ENCODE measurements at places on chromosomes 2 and 18. TPM values are rescaled to one million over a fixed set of nuclear protein-coding genes. Genes with fewer than 3 reads are reported as not detected.
A peak's percentile ranks its signal among the peaks of the same experiment; 100 is the strongest.

UPP2 gene
- total RNA-seq, result not detected

LYPD6 gene
- not detected for total RNA-seq

CFAP221 gene
- total RNA-seq, result not detected

ZNF892 gene
- total RNA-seq, result 3.3 TPM

CMPK2 gene
- 11.8 TPM for total RNA-seq

NT5DC4 gene
- not detected for total RNA-seq

NPPC gene
- total RNA-seq, result 0.48 TPM

DAW1 gene
- total RNA-seq, result not detected

CRACDL gene
- 0.30 TPM for total RNA-seq

DNA sequence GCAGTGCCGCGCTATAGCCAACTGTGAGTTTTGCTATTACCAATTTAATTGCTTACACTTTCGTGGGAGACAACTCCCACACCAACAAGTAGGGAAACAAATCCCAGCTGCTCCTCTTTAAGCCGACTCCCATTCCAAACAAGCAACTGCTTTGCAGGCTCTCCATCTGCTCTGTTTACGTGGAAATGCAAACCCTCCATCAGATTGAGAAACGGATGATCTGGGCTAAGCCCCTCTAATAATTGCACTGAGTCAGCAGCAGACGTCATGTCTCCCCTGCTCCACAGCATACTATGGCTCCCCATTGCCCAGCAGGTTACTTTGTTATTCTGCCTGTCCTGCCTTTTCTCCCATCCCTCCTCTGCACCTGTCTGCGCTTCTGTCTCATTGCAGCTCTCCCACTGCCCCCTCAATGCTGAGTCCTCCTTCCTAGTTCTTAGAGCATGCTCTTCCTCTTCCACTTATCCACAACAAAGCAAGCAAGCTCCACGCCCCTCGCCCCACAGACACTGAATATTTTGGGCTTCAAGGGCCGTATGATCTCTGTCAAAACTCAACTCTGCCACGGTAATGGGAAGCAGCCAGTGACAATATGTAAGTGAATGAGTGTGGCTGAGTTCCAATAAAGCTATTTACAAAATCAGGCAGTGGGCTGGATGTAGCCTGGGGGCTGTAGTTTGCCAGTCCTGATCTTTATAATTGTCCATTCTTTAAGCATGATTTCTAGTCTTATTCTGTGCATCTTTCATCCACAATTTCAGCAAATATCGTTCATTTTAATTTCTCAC is 39.5 kb upstream of the ARL4C start:
- H3K4me3 ChIP-seq, result no peak overlapping the region
- H3K4me1 ChIP-seq, result no peaks in the 10 kb centered on the region
- DNase-seq, result no peak
- H3K27me3 ChIP-seq, result peaks cover 5% of the 10 kb centered on the region
- no peaks in the 10 kb centered on the region for H3K36me3 ChIP-seq

DNA sequence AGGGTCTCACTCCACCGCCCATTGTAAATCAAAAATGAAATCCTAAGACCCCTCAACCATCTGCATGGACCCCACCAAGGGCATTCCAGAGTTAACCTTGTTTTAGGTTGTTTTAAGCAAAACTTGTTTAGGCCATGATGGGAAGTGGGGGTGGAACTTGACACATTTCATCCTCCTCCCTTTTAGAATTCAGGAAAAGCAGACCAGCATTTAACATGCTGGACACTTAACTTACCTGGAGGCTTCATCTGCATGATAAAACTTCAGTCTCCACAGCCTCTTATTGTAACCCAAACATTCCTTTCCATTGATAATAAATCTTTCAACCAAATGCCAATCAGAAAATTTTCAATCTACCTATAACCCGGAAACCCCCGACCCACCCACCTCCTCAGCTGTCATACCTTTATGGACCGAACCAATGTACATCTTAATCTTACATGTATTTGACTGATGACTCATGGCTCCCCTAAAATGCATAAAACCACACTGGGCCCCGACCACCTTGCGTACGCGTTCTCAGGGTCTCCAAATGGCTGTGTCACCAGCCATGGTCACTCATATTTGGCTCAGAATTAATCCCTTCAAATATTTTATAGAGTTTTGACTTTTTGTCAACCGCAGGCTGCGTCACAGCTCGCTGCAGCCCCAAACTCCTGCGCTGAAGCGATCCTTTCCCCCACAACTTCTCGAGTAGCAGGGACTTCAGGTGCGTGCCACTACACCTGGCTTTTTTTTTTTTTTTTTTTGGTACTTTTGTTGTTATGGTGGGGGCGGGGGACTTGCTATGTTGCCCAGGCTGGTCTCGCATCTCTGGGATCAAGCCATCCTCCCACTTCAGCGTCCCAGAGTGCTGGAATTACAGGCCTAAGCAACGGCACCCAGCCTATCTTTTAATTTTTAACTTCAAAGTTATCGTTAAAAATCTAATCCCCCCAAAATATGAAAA is 917 bp downstream of the MPPE1 start:
- peaks cover 22% of the 10 kb centered on the region for H3K4me1 ChIP-seq
- H3K27me3 ChIP-seq, result no peaks in the 10 kb centered on the region
- H3K27ac ChIP-seq, result peak overlapping the region; percentile 90
- H3K4me3 ChIP-seq, result peak overlapping the region; percentile 91
- peaks cover 10% of the 10 kb centered on the region for H3K36me3 ChIP-seq
- DNase-seq, result no peak

GRCh38 chr2:117983040-117983439 is 30.8 kb downstream of the CCDC93 start:
- no peak for DNase-seq
- no peaks in the 10 kb centered on the region for H3K27me3 ChIP-seq
- no peak overlapping the region for H3K4me3 ChIP-seq
- H3K36me3 ChIP-seq, result peaks cover 18% of the 10 kb centered on the region

DNA sequence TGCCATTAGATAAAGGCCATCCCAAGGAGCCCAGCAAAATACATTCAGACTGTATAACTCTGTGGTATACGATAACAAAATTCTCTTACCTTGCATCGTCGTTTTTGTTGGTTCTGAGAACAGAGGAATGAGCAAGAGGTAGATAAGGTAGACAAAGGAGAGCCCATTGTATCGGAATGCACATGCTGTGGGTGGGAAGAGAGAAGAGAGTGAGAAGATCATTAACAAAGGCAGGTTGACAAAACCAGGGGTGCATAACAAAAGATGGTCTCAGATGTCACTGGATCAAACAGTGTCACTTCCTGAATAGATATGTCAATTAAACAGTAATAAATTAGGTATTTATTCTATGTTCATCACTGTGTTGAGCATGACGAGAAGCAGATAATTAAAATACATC is 83.3 kb downstream of the PIEZO2 start:
- no peaks in the 10 kb centered on the region for H3K27me3 ChIP-seq
- H3K4me1 ChIP-seq, result no peaks in the 10 kb centered on the region
- H3K27ac ChIP-seq, result no peak overlapping the region
- H3K36me3 ChIP-seq, result no peaks in the 10 kb centered on the region

DNA sequence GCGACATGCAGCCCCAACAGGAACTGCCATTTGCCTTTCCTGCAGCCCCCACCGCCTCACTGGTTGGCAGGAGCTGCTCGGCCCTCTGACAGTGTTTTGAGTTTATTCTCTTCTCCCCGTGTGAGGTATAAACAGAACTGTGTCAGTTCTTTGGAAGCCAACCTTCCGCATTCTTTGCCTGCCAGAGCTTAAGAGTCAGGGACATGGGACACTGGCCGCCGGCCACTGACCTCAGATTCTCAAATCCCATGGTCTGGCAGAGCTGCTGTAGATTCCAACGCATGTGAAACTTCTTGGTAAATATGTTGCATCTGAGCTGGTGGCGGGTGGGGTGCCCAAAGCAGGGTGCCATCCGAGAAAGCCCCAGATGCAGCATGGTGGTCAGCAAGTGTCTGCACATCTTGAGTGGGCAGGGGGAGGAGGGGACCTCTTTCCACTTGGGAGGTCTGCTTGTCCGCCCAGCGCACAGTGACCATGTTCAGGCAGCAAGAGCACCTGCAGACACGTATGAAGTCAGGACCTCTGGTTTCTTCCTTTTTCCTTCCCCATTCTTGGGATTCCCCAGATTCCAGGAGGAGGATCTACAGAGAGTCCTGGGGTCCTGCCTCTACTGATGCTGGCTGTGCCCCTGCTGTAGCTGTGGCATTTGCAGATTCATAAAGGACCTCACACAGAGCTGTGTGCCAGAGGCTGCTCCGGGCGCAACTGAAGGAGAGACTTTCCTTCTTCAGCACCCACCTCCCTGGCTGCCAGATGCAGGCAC is 23.8 kb downstream of the ASB18 start:
- H3K36me3 ChIP-seq, result no peaks in the 10 kb centered on the region
- H3K4me3 ChIP-seq, result no peak overlapping the region
- H3K27me3 ChIP-seq, result peaks cover 50% of the 10 kb centered on the region
- peaks cover 3% of the 10 kb centered on the region for H3K4me1 ChIP-seq

- DNase-seq, result no peak
- H3K27ac ChIP-seq, result no peak overlapping the region
- H3K36me3 ChIP-seq, result no peaks in the 10 kb centered on the region
- no peak overlapping the region for H3K4me3 ChIP-seq
- H3K27me3 ChIP-seq, result no peaks in the 10 kb centered on the region
These were observed 533.3 kb downstream of the SOCS6 start for GRCh38 chr18:70822117-70822516.

- no peak overlapping the region for H3K4me3 ChIP-seq
- no peak for DNase-seq
- no peaks in the 10 kb centered on the region for H3K27me3 ChIP-seq
- H3K36me3 ChIP-seq, result no peaks in the 10 kb centered on the region
These were observed 799.6 kb upstream of the CHAC2 start for GRCh38 chr2:52968043-52968442.

DNA sequence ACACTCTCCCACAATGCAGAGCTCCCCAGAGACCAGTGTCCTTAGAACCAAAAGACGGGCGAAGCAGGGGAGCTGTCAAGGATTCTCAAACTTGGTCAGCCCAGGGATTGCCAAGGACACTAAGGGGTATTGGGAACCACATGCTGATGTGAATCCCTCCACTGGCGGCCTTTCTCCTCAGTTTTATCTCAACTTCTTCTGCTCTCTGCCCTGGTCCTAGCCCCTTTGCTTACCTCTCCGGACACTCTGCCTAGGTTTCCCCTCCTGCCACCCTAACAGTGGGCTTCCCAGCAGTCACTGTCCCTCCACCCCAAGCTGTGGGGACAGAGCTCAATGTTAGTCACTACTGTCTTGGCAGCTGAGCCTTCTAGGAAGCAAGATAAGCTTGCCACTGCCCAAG is 61.1 kb downstream of the POLR1A start:
- peaks cover 27% of the 10 kb centered on the region for H3K4me1 ChIP-seq
- peaks cover 50% of the 10 kb centered on the region for H3K36me3 ChIP-seq
- H3K27ac ChIP-seq, result no peak overlapping the region

DNA sequence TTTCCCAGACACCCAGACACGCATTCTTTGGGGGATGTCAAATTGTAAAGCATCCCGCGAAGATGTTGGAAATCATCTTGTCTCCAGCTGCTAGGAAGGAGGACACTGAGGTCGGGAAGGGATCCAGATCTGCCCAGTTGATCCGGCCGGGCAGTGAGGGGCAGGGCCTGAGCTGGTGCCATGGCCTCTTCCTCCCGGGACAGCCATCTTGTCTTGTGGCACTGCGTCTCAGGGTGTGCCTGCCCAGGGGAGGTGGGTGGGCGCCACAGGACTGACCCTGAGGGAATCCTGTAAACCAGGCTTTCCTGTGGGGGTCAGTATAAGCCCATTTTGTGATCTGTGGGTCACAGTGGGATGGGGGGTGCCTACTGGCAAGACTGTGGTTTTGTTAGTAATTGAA is 10.1 kb downstream of the TRAF3IP1 start:
- no peak for DNase-seq
- H3K27me3 ChIP-seq, result no peaks in the 10 kb centered on the region

Data from activated naive CD8-positive, alpha-beta T cell treated with anti-CD3 and anti-CD28 coated beads for 36 hours (primary cell).